ENCODE measurements at places on chromosomes 2 and 18.

DNA sequence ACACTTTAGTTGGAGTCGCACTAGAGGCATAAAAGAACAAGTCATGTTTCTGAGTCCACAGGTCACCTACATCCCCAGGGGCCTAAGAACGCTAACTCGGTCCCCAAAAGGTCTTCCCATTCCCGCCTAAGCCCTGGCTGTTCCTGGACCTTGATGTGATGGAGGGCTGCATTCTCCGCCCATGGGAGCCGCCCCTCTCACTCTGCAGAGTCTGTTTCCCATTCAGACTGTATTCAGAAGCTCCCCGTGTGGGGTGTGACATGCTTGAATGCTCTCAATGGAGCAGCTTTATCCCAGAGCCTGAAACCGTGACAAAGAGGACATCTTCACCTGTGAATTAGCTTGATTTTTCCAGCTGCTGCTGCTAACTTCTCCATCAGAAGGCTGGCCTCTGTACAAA lies 319.0 kb upstream of the KLHL29 start:
- no peak for DNase-seq

DNA sequence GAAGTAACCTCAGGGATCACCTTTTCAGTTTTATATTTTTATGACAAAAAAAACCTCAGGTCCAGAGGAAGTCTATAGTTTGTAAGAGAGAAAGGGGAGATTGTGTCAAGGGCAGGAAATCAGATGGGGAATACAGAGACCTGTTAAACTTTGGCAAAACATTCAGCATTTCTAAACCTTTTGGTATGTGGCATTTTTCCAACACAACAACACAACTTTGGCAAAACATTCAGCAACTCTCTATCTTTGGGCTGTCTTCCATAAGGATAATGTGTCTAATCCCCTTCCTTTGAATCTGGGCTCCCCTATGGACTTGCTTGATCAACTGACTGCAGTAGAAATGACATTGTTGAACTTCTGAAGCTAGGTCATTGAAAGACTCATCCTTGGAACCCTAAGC lies 220.6 kb upstream of the CCDC68 start:
- DNase-seq = no peak

- peak; percentile 62 for DNase-seq
These were observed 2.3 kb downstream of the PRKD3 start for GRCh38 chr2:37322368-37322767.

GRCh38 chr2:37767959-37768925 lies 96.8 kb upstream of the CDC42EP3 start:
- no peak for DNase-seq

GRCh38 chr18:59954755-59955156 lies 55.0 kb downstream of the PMAIP1 start:
- DNase-seq = no peak

DNA sequence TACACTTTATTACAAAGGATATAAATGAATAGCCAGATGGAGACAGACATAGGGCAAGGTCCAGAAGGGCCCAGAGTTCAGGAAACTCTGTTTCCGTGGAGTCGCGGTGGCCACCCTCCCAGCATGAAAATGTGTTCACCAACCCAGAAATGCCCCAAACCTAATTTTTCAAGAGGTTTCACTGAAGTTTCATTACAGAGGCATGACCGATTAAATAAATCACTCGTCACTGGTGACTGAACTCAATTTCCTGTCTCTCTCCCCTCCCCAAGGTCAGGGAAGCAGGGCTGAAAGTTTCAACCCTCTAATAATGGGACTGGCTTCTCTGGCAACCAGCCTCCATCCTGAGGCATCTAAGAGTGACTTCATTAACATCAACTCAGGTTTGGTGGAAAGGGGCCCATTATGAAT lies 22.4 kb downstream of the USP40 start:
- DNase-seq = no peak

Data from NCI-H524 treated with DMSO at 0.1 percent for 48 hours (cell line).